ENCODE measurements at places on chromosomes 1 and 21. TPM values are rescaled to one million over a fixed set of nuclear protein-coding genes. Genes with fewer than 3 reads are reported as not detected.
A peak's percentile ranks its signal among the peaks of the same experiment; 100 is the strongest.

DNA sequence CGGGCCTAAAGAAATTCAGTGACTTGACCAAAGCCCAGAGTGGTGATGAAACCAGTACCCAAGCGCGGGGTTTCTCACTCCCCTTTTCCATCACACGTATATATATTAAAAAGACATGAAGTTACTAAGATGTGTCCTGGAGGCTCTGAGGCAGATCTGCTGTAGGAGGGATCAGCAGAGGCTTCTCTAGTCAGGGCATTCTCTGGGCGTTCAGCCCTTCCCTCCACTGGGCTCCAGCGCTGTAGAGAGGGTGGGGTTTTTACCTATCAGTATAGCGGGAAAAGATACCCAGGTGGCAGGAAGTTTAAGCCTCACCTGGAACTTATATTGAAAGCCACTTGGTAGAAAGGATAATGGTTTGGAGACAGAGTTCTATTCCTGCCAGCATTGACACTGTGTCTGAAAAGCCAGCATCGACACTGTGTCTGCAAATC is 862 bp upstream of the PLEKHO1 start:
- no peak for DNase-seq

DNA sequence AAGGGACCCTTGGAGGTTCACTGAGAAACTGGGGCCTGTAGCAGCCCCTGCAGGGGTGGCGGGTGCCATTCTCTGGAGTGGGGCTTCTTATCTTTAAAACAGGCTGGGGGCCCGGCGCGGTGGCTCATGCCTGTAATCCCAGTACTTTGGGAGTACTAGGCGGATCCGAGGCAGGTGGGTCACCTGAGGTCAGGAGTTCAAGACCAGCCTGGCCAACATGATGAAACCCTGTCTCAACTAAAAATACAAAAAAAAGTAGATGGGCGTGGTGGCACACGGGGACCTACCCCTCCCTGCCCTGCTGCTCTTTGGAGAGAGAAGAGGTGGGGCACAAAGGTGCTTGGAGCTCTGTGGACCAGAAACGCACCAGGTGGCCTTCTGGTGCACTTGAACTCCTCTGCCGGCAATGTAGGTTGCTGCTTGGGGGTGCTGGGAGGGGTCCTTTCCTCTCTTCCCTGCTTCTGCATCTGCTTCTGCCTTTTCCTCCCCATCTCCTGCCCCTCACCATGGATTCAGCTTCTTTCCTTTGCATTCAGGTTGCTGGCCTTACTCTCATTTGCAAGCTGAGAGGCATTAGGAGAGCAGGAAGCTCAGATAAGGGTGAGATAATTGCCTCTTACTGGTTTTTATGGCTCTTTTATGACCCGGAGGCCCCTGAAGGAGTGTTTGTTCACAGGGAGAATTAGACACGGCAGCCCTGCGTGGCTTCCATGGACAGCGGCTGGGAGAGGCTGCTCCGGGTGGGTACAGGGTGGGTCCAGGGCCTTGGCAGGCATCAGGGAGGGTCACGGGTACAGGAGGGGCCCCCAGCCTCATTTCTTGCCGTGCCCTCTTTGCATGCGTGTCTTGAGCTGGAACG is 57.4 kb downstream of the ARHGEF10L start:
- no peak for DNase-seq

GRCh38 chr1:162234571-162234970 is 142.1 kb downstream of the SPATA46 start:
- no peak for DNase-seq

ARTN gene
- total RNA-seq, result 12.5 TPM

PRSS38 gene
- not detected for total RNA-seq

DNA sequence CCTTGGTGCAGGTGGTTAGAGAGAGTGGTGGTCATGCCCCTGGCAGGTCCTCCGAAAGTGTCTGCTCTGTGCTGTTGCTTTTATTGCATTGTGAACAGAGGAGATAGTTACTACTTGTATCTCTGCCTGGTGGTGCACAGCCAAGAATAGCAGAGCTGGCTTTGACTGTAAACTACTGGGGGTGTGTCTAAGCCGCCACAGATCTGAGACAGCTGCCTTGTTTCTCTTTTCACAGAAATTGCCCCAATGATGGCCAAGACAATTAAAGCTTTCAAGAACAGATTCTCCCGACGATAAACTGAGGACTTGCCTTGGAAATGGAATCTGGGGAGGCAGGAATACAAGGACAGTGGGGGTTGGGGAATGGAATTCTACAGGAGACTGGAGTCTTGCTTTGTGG is 16.0 kb downstream of the ELOA start:
- no peak for DNase-seq

EPHA10 gene
- total RNA-seq, result 1.6 TPM

PGLYRP4 gene
- total RNA-seq, result not detected

DNA sequence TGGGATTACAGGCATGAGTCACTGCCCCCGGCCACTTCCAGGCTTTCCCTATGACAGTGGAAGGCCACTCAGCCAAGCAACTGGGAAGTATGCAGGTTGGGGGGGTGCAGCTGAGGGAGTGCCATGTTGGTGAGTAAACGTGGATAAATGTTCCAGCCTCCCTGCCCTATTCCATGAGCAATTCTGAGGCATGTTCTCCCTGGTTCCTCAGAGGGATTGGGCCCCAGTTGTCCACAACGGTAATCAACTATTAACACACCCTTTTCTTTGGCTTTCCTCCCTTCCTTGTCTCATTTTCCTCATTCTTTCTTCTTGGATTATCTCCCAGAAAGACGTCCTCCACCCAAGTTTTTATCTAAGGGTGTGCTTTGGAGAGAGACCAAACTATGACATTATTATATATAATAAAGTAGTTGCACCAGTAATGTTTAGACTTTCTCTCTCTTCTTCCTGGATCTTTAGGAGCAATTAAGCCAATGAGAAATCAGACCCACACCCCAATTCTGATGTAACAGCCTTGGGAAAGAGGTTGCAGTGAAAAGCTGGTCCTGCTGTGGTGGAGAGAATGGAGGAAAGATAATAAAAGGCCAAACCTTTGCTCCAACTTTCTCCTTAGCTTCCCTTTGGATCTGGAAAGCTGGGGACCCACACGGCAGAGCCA is 6.8 kb upstream of the SLAMF9 start:
- DNase-seq, result no peak

- DNase-seq, result no peak
Measured at GRCh38 chr21:28641731-28642130, 350.9 kb downstream of the LTN1 start.

GRCh38 chr1:43256675-43257570 is 12.9 kb upstream of the TMEM125 start:
- peak; percentile 82 for DNase-seq

GRCh38 chr1:239426821-239427475 is 40.6 kb downstream of the CHRM3 start:
- DNase-seq, result no peak

LRRC38 gene
- total RNA-seq, result not detected

GRCh38 chr1:204466416-204467405 is 27.9 kb downstream of the PIK3C2B start:
- peak; percentile 42 for DNase-seq

GNAT2 gene
- total RNA-seq, result not detected

DNA sequence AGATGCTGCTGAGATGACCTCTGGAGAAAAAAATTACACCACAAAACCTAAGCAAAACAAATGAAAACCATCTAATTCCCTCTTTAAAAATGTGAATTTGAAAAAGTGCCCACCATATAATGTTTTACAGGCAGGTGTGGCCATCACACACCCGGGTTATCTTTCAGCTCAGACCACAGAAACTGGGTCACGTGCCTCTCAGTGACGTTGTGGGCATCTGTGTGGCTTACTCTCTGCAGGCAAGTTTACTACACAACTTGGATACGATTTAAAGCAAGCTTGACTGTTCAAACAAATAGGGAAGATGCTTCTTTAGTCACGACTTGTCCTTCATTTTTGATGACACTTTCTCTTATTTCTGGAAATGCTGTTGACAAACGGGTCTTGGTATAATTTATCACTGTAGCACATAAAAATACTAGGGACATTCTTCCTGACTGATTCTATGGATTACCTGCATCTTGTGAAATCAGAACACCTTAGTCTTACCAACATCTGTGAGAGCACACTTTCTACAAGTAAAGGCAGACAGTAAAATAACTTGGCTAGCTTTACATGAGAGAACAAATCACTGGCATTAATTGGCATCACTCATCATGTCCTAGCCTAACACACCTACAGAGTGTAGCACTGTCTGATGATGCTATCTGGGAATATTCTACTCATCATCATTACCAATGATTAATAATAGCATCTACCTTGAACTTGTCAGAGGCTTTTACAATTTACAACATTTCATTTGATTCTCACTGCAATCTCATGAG is 89.3 kb upstream of the EDEM3 start:
- no peak for DNase-seq

GRCh38 chr1:89407360-89407759 is 43.5 kb downstream of the GBP6 start:
- DNase-seq, result no peak

GRCh38 chr1:99347041-99347684 is 82.9 kb downstream of the PLPPR4 start:
- no peak for DNase-seq

GRCh38 chr21:14492931-14493330 is 53.2 kb downstream of the SAMSN1 start:
- no peak for DNase-seq

GRCh38 chr1:226870401-226871279 is at the start of gene PSEN2:
Gene PSEN2 (plus strand): TSS chr1:226870616. CDS start chr1:226881908, 11,292 bp downstream.
- peak; percentile 87 for DNase-seq

TMEM240 gene
- 1.0 TPM for total RNA-seq

- no peak for DNase-seq
Measured at GRCh38 chr1:65026235-65026634, 59.9 kb upstream of the JAK1 start.

- DNase-seq, result peak; percentile 93
Measured at GRCh38 chr1:201480231-201481003, 11.4 kb upstream of the PHLDA3 start.

ZFP69B gene
- total RNA-seq, result 0.66 TPM

DNA sequence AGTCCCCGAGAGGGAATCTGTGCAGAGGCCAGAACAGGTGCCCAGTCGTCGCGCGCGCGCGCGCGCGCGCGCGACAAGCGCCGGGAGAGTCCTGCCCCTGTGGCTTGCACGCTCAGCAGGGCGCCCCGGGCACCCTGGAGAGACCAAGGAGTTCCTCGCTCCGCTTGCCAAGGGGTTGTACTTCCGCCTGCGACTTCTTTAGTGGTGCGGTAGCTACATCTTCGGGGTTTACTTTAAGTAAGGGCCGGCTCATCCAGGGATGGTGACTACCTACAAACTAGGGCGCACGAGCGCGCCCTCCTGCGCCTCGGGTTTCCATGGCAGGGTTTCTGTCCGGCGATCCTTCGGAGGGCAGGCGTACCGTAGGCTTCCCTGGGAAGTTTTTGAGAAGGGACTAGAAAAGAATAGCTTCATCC is 1.4 kb downstream of the LHX4 start:
- DNase-seq, result no peak

DNA sequence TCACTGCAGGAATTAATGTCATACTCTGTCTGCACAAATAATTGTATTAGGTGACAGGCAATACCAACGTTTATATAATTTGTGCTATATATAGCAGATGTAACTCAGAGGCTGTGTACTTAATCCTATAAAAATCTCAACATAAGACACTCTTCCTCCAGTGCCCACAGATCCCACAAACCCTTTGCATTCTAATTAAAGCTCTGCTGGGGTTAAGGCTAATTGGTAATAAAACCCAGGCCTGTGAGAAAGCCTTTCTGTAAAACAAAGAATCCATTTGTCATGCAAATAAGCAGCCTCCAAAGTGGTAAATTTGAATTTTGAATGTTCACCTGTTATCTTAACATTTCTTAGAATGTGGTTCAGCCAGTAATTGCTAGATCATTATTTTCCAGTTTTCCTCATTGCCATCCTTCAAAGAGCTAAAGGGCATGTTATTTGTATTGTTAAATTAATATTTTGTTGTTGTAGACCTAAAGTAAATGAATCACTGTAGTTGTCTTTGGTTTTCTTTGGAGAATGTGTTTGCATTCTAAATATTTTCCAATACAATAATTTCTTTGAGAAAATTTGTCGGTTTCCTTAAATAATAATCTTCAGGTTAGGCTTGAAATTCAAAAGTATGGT is 46.3 kb upstream of the PRDX6 start:
- no peak for DNase-seq

- no peak for DNase-seq
Measured at GRCh38 chr1:22788254-22788661, 77.6 kb downstream of the EPHB2 start.

BRINP3 gene
- not detected for total RNA-seq

DNA sequence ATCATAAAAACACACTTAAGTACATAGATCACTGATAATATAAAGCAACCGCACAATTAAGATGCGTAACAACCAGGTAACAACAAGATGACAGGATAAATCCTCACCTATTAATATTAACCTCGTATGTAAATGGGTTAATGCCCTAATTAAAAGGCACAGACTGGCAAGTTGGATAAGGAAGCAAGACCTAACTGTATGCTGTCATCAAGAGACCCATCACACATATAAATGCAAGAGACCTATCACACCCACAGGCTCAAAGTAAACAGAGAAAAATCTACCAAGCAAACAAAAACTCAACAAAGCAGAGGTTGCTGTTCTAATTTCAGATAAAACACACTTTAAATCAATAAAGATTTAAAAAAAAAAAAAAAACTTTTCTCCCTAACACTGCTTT is 151.8 kb downstream of the FAF1 start:
- DNase-seq, result no peak

PPP1R12B gene
- 33.0 TPM for total RNA-seq

DNA sequence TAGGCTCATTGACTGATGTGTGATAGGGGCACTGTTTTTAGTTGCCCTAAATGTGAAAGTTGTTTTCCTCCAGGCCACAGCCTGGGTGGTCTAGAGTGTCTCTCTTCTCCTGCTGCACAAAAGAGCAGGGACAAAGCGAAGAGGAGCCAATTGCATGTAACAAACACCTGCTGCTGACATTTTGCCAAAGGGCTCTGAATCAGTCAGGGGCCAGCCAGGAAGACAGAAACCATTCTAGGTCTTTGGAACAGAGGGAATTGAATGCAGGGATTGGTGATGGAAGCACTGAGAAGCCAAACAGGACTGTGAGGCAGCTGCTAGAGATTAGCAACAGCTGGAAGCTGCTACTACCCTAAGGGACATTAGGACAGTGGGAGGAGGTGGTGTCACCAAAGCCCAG is 185.3 kb upstream of the POU3F1 start:
- no peak for DNase-seq

DNA sequence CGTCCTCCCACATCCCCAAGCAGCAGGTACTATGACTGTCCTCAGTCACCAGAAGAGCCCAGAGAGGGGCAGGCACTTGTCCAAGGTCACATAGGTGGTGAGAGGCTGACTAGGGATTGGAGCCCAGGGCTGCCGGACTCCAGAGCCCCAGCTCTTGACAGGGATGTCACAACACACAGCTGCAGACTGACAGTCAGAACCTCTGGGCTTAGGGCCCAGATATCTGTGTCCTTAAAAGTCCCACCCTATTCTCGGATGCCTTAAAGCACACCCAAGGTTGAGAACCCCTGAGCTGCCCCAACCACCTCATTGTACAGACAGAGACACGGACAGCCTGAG is 622.9 kb downstream of the MATN1 start:
- no peak for DNase-seq

GRCh38 chr1:110424699-110425611 is 17.5 kb upstream of the LAMTOR5 start:
- DNase-seq, result no peak
